ENCODE measurements at places on chromosomes 7 and 10.

- no peak for DNase-seq
Observed at GRCh38 chr10:25820874-25821273, 113.2 kb upstream of the MYO3A start.

DNA sequence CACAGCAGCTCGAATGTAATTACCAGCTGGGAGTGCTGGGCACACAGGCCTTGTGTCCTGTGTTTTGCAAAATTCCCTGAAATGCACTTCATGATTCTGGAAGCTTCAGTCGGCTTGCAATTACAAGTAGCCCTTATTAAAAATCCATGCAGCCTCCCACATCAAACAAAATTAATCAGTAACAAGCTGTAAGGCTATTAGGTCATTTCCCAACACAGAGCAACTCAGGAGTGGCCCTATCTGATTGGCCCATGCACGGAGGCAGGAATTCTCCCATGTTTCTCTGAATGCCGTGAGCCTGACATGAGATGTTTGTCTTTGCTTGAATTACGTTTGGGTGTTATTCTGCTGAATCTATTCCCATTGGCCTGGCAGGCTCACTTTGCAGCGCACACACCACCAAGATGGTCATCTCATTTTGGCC, 36.9 kb downstream of the FOXL3 start:
- no peak for DNase-seq

DNA sequence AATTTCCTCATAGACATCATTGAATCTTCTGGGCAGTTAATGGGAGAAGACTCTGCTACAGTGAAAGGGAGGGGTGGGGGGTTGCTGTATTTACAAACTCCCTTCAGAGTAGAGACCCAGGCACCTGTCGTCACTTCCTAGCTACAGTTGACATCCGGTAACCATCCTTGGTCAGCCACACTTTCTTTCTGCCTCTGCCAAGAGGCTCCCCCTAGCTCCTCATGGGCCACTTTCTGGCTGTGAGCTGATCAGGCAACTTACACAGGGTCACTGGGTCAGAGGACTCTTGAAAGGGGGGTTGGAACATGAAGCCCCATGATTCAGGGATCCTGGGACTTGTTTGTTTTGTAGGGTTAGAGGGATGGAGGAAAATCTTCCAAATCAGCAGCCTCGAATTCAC, 1.2 kb downstream of the TECPR1 start:
- DNase-seq: no peak

DNA sequence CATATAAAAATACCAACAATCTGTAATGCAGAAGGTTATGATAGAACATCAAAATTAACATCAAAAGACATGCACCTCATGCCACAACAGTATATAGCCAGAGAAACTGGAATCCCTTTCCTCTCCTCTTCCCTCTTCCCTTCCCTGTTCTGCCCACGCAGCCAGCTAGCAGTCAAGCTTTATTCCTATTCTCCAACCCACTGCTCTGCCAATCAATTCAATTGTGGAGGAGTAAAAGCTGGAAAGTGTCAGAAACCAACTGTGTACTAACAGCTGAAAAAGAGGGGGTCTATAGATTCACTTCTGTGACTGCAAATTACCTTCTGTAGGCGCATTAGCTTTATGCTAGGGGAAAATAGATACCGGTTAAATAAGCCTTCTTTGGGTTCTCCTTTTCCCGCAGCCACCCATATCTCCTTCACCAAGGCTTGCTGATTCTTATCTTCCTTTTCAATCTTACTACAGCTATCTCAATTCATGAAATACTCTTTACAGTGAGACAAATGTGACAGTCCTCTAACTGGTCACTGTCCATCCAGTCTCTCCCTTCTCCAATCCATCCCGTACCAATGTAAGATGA, 16.3 kb downstream of the ABI1 start:
- no peak for DNase-seq
